ENCODE measurements at places on chromosomes 2 and 18.

DNA sequence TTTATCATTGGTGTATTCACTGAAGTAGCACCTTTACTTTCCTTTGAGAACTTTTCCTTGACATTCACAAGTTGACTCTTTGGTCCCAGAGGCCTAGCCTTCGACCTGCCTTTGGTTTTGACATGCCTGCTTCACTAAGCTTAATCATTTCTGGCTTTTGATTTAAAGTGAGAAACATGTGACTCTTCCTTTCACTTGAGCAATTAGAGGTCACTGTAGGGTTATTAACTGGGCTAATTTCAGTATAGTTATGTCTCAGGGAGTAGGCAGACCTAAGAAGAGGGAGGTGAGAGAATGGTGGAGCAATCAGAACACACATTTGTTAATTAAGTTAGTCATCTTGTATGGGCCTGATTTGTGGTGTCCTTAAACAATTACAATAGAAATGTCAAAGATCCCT is 1040.7 kb upstream of the SLC39A10 start:
- no peak for DNase-seq

GRCh38 chr18:63477968-63478367 is 1.2 kb downstream of the SERPINB5 start:
- DNase-seq: no peak

DNA sequence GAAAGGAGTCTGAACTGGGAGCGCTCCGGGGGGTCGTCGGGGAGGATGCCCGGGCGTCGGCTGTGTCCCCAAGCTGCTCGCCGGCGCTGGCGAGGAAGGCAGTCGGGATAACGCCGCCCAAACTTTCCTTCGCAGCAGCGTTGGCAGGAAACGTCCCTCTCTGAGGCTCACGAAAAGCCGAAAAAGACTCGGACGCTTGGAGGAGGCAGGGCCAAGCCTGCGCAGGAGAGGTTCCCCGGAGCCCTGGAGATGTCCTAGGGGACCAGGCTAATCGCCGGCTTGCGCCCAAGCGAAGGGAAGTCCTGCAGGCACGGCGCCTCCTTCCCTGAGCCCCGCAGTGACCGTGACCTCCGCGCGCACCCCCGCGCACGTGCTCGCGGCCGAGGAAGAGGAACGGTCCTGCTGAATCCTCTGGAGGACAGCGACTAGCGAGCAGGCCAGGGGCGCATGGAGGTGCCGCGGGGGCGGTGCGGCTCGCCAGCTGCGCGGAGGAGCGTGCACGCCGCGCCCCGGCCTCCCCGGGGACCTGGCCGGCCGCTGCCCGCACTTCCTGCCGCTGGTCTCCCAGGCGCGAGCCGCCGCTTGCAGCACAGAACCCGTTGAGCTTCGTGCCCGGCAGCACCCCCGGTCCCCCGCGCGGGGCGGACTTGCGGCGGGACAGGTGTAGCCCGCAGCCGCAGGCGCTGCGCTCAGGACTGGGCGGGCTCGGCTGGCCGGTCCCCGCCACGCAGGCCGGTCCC is at the start of gene SH3RF3:
Gene SH3RF3, plus strand, starts transcription at position 590 of the 740 bp plus-strand sequence.
- peak; percentile 19 for DNase-seq

DNA sequence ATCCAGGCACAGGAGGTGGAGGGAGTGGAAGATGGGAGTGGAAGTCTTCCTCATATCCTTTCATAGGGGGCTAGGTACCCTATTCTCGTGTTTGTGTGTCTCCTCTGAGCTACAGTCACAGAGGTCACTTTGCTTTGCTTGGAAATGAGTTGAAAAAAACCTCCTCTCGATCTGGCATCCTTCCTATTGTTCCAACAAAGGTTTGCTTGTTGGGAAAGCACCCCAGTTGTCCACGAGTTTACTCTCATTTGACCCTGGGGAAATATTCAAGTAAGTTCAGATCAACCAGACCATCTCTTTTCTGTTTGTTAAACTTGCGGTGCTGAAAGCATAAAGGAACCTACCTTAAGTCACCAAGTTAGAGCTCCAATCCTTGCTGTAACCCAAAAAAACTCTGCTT is 59.3 kb downstream of the ARHGEF33 start:
- DNase-seq: no peak

DNA sequence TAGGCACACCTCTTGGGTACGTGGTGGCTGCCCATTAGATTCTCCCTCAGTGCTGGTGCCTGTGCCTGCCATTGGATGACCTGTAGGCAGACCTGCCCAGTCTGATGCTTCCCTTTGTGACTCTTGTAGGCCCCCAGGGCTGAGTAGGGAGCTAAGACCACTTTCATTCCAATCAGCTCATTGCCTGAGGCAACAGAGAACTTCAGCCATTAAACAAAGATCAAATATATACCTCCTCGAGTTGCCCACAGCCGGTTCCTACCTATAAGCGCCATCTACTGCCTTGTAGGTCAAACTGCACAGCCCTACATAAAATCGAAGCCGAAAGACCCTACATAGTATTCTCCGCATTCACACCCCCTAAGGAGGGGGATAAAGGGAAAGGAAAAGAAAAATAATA is 184.6 kb downstream of the ETAA1 start:
- no peak for DNase-seq

- no peak for DNase-seq
Observed at GRCh38 chr18:3612315-3612714, 162.3 kb downstream of the TGIF1 start.

- no peak for DNase-seq
Observed at GRCh38 chr2:109533823-109534222, 79.9 kb downstream of the SEPTIN10 start.

DNA sequence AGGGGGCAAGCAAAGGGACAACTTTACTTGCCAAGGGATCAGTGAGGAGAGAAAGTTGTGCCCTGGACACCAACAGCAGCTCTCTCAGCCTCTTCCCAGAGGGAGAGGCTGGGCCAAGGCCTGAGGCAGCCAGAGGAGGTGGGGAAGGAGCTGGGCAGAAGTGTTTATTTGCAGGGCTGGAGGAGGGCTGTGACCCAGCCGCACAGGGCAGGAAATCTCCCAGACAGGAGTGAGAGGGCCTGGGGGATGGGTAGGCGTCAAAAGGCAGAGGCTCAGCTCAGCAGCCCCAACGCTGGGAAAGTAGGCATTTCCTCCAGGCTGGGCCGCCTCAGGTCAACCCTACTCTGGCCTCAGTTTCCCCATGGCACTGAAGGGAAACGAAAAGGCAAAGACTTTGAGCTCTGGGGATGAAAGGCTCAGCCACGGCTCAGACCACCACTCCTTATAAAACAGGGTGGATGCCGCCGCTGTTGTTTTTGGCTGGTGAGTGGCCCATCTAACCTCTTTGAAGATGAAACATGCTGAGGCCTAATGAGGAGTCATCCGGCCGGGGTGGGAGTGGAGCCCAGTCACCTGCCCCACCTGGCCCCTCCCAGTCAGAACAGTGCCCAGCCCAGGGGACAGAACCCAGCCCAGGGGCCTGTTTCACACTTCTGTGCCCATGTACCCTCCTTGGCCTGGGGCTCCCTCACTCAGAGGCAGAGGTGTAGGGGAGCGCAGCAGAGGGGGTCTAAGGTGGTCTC is 21.9 kb upstream of the SEMA4C start:
- DNase-seq: no peak

DNA sequence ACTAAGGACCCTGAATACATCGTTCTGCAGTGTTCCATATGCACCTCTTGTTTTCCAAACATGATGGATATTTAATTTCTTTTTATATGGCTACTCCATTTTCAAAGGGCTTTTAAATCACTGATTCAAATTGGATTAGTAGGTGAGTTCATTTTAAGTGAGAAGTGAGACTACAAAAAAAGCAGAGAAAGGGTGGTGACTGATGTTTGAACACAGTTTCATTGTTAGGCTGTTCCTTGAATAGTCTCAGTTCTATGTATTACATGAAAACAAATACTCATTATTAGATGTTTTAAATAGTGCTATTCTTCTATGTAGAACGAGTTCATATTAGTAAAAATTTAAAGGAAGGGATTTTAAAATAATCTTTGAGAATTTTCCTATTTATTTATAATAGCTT is 72.7 kb upstream of the STON1 start:
- no peak for DNase-seq

DNA sequence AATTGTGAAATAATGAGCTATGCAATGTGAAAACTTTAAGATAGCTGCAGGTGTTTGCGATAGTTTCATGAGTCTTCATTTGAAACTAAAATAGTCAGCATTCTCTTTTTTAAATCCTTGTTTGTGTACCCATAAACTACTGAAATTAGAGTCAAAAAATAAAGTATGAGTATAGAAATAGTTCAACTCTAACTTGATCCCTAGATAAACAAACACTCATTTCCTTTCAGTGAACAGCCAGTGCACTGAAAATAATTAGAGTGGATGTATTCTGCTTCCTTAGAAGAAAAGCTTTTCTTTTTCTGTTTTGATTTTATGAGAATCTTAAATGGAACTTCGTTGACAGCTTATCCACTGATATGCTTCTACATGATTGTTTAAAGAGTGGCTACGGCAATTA is 1033.4 kb downstream of the SOCS6 start:
- DNase-seq: no peak

DNA sequence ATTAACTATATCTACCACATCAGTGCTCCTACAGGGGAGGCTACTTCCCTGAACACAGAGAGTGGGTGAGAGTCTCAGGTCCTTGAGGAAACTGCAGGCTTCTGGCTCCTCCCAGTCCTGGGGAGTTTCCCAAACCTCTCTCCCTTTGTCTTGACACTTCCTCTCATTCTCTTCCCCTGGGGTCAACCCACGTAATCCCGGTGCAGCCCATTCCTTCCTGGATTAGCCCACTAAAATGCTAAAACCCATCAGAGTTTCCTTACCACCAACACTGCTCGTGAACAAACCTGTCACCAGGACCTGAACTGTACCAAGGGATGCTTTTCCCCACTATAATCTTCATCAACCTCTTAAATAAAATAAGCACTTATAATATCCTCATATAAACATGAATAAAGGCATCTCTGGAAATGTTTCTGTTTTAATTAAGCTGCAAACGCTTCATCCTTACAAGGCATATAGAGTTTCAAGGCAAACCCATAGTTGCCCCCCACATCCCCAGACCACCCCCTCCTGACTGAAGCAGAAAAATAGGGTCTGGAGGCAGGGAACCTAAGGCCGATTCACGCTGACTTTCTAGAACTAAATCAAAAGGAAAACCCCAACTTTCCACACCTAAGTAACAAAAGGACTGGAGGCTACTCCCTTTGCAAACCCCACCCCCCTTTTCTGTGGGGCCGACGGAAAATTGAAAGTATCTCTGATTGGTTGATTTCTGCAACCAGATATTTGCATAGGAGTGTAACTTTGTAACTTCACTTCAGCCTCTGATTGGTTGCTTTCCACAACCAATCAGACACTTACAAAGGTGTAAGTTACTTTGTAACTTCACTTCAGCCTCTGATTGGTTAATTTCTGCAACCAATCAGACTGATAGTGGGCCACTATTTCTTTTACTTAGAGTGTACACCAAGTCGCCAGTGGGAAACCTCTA is 19.0 kb downstream of the TMSB10 start:
- DNase-seq: no peak

DNA sequence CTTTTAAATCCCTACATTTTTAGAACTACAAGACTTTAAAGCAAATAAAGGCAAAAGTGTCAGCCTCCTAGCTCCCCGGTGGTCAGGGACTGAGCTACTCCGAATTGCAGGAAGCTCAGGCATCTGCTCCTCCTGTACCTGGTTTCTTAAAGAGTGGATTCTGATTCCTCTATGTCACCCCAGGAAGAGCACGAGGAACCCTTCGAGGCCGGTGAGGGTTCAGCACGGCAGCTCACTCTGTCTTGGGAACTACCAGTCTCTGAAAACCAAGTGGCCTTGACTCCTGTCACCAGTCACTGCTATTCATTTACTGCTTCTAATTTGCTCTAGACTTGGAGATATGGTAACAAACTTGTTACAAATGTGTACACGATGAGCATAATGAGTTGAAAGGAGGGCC is 2.3 kb downstream of the PER2 start:
- DNase-seq: no peak

DNA sequence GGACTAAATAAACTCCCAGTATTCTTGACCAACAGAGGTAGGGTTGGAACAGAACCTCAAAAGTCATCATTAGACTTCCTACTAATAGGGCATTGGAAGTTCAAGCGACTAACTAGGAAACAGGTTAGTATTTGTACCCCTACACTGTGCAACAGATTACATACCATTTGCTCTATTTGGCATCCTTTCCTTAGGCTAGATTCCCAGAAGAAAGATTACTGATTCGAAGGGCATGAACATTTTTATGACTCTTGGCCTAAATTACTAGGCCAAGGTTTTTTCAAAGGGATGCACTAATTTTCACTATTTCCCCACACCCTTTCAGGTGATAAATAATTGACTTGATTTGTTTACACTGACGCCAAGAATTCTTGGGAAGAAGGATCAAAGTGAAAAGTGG is 104.8 kb upstream of the CYP1B1 start:
- DNase-seq: no peak

GRCh38 chr18:74819433-74820059 is 221.9 kb downstream of the ZNF407 start:
- DNase-seq: no peak

GRCh38 chr2:137881711-137882110 is 82.6 kb upstream of the HNMT start:
- DNase-seq: no peak

GRCh38 chr18:41771973-41772372 is 183.1 kb upstream of the PIK3C3 start:
- DNase-seq: no peak

DNA sequence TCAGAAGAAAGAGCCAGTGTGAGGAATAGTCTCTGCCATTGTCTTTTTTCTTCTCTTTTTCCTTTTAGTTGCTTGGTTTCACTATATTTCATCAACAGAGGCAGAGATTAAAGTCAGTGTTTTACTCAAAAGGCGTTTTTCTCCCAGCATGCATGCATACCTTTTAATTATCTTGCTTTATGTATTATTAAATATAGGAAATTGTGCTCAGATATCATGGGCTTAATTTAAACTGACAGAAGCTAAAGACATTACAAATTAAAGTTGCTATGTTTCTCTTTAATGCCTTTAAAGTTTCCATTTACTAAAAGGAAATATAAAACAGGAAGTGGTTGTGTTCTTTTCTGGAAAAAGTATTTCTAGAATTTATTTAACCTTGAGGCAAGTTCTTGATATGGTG is 223.3 kb upstream of the ATP5MC3 start:
- DNase-seq: no peak

- DNase-seq: no peak
Observed at GRCh38 chr2:29749843-29750242, 171.5 kb downstream of the ALK start.

DNA sequence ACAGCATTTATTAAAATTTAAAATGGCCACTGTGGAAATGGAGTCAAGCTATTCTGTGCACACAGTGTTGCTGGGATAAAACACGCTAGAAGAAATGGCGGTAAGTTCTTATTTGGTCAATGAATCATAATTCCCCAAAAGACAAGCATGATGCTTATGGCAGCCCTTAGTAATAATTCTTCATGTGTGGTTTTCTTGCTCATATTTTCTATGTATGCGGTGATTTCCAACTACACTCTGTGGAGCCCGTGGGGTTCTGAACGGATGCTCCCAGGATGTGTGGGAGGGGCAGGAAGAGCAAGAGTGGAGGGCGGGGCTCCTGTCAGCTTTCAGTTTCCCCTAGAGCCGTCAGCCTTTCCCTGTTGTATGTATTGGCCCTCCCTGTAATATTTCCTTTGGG is 91.7 kb upstream of the RMDN2 start:
- DNase-seq: no peak
